ENCODE measurements at places on chromosomes 16 and 17. TPM values are rescaled to one million over a fixed set of nuclear protein-coding genes. Genes with fewer than 3 reads are reported as not detected.
A peak's percentile ranks its signal among the peaks of the same experiment; 100 is the strongest.

The C17orf78 gene
- not detected for total RNA-seq

DNA sequence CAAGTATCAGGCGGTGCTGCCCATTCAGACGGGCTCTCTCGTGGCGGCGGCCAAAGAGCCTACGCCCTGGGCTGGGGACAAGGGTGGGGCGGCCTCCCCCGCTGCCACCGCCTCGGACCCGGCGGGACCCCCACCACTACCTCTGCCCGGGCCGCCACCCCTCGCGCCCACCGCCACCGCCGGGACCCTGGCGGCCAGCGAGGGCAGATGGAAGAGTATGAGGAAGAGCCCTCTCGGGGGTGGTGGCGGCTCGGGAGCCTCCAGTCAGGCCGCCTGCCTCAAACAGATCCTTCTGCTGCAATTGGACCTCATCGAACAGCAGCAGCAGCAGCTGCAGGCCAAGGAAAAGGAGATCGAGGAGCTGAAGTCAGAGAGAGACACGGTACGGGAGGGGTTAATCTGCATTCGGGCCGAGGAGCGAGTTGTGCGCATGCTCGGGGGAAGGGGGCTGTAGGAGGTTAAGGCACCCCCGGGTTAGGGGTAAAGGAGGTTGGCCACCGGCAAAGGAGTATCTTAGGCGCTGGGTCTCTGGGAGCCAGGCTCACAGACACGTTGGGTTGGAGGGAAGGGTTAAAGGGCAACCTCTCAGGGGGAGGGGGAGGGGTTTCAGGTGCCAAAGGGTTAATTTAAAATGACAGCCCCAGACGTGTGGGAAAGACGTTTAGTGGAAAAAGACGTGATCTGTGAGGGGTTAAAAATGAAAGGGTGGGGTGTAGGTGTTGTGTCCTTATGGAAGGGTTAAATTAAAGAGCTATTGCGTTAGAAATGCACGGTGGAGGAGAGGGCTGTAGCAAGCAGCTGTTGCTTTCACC lies 1.4 kb downstream of the MSL1 start:
- peak; percentile 98 for DNase-seq

DNA sequence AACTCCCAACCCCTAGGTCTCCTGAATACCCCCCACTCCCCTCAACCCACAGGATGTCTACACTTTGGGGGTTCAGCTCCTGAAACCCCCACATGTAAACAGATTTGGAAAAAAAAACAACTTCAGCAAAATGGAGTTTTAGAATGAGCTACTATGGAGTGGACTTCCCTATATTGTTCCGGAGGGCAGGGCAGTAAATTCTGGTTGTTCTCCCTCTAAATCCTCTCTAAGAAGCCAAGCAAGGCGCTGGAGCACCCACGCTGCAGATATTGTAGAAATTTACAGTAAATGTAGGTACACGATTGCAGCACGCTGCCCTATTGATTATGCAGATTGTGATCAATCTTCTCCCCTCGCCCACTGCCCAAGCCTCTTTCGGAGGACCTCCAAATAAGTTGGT lies 8.5 kb upstream of the ZFHX3 start:
- no peak for DNase-seq

- no peak for DNase-seq
Observed at GRCh38 chr17:62822080-62822904, 14.2 kb upstream of the MARCHF10 start.

- no peak for DNase-seq
Observed at GRCh38 chr16:82857693-82858365, 231.1 kb downstream of the CDH13 start.

- no peak for DNase-seq
Observed at GRCh38 chr17:79534851-79535727, 75.8 kb downstream of the RBFOX3 start.
